ENCODE measurements at places on chromosomes 2 and 18.

DNA sequence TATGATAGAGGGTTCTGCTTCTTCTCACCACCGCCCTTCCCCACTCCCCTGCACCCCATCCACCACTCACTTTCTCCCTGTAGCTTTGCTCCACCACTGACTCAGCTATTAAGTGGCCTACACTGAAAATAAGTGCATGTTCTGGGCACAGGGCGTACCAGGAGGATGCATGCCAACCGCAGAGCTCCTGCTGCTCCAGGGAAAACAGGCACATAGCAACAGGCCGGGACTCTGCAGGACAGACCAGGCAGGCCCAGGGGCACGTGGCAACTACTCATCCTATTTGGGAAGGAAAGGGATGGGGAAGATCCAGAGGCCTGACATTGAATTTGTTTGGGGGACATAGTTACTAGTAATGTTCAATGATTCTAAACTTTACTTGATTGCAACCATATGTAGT, 28.4 kb downstream of the ARL4C start:
- DNase-seq, result no peak

- no peak for DNase-seq
Measured at GRCh38 chr2:118748245-118748885, 99.1 kb downstream of the EN1 start.

GRCh38 chr2:15811367-15811766, 129.0 kb upstream of the MYCN start:
- no peak for DNase-seq

GRCh38 chr2:84320940-84321339, 138.1 kb downstream of the SUCLG1 start:
- no peak for DNase-seq

GRCh38 chr18:59512025-59512755, 153.1 kb upstream of the LMAN1 start:
- DNase-seq, result no peak

DNA sequence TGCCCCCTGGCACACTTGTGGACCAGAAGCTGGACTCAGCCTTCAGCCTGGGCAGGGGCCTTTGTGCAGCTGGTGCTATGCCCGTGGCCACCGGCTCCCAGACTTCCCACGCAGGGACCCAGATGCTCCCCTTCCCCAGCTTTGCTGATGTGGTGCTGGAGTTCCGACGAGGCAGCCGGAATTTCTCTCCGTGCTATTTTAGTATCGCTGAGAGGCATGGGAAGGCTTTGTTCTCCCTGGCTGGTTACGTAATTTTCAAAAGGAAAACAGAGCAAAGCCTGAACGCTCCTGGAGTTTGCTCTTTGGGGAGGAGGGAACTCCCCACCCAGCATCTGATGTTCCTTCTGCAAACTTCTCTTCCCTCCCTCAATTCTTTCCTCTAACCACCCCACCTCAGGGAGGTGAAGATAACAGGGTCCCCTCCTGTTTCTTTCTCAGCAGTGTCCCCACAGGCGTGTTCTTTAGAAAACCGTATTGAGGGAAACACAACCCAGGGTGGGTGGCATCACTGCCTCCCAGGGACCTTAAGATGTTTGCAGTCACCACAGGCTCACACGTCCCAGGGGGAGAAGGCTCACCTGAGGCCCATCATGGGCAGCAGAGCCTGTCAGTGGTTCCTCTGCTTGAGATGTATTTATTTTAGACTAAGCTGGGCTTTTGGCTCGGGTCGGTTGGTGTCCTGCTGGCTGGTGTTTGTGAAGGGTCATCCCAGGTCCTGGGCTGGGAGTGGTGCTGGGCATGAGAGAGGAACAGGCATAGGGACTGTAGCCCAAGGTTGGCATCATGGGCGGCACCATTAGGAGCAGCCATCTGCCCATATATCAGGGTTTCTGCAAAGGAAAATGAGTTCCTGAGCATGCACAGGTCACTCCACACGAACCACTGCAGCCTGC, 95.0 kb downstream of the MAPK4 start:
- DNase-seq, result no peak

- DNase-seq, result peak; percentile 67
Measured at GRCh38 chr2:119756837-119757236, 2.9 kb upstream of the PTPN4 start.
